Heart left ventricle (tissue), 16 donors: ENCODE measurements at places on chromosomes 13 and 19. TPM values are rescaled to one million over a fixed set of nuclear protein-coding genes. Genes with fewer than 3 reads are reported as not detected.

The DCT gene
- not detected for total RNA-seq

The NUCB1 gene
- 428 TPM for total RNA-seq

The KRTDAP gene
- total RNA-seq, result not detected

The TMEM255B gene
- 4.4 TPM for total RNA-seq

The LSR gene
- 4.1 TPM for total RNA-seq

DNA sequence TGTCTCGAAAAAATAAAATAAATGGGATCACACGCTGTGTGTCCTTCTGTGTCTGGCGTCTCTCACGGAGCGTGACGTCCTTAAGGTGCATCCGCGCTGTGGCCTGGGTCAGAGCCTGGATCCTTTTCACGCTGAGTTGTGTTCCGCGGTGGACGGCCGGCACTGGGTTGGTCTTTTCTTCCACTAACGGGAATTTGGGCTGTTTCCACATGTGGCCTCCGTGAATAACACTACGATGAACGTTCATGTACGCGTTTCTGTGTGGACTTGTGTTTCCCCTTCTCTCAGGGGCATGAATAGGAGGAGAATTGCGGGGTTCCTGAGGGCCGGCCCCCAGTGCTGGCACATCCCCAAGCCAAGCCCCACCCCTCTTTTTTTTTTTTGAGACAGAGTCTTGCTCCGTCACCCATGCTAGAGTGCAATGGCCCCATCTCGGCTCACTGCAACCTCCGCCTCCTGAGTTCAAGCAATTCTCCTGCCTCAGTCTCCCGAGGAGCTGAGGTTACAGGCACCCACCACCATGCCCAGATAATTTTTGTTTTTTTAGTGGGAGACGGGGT lies 6.2 kb upstream of the PTBP1 start:
- DNase-seq, result no peak

- no peak for DNase-seq
These were observed 38.8 kb downstream of the VSTM2B start for GRCh38 chr19:29564574-29565005.

DNA sequence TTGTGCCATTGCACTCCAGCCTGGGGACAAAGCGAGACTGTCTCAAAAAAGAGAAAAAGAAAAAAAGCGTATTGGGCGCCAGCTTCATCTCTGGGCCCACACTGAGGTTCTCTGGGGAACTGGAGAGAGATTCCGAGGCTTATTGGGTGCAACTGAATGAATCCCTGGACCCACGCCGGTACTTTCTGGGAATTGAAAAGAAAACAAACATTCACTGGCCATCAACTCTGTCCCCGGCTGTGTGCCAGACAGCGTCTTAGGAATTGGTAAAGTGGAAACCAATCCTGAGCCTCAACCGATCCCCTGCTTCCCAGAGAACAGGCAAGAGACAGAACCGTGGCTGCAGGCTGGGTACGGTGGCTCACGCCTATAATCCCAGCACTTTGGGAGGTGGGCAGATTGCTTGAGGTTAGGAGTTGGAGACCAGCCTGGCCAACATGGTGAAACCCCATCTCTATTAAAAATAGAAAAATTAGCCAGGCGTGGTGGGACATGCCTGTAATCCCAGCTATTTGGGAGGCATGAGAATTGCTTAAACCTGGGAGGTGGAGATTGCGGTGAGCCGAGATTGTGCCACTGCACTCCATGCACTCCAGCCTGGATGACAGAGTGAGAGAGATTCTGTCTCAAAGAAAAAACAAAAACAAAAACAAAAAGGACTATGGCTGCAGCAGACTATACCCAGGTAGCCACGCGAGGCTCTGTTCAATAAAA lies 8.6 kb downstream of the ANO8 start:
- no peak for DNase-seq

DNA sequence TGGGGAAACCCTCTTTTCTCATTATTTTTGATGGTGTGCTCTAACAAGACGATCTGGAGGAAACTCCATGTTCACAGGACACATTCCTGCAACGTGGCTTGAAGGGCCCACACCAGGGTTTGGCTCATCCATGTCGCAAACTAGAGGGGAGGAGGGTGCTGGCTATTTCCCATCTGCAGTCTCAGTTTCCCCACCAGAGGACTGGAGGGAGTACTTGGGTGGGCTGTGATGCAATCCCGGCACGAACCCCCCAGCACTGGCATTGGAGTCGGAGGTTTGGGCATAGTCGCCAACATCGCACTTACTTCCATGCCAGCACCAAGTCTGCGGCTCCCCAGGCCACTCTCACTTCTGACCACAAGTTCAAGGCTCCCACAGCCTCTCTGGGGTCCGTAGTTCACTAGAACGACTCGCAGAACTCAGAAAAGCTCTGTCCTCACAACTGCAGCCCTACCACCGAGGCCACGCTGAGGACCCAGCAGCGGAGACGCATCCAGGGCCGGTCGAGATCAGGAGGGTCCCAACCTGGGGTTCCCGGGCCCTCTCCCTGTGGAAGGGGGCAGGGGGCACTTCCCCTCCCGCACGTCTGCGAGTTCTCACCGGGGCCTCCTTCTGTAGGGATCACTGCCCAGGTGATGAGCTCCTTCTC lies 165.6 kb upstream of the SOX1 start:
- DNase-seq, result no peak

- DNase-seq, result no peak
These were observed 46.0 kb downstream of the MICU2 start for GRCh38 chr13:21557995-21558394.

- DNase-seq, result no peak
These were observed 149.5 kb upstream of the ZNF507 start for GRCh38 chr19:32195706-32196610.

DNA sequence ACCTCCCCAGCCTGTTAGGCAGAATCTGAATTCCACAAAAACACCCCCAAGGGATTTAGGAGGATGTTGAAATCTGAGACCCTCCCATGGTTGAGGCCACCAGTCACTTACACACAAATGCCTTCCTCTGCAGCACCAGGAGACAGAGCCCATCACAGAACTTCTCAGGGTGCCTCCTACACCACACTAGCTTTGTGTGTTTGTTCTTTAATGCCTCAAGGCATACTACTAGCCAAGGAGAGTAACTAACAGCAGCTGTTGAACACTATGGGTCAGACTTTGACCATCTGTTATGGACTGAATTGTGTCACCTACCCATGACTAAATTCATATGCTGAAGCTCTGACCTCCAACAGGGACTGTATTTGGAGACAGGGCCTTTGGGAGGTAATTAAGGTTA lies 9.5 kb upstream of the MED26 start:
- no peak for DNase-seq

GRCh38 chr13:107770541-107770940 lies 444.8 kb downstream of the LIG4 start:
- no peak for DNase-seq
